ENCODE measurements at places on chromosomes 16 and 17. TPM values are rescaled to one million over a fixed set of nuclear protein-coding genes. Genes with fewer than 3 reads are reported as not detected.

HSD3B7 gene
- 1.5 TPM for total RNA-seq

- DNase-seq, result no peak
Observed at GRCh38 chr17:28385037-28385400, 13.5 kb downstream of the SARM1 start.

EPX gene
- not detected for total RNA-seq

CHD9NB gene
- 0.12 TPM for total RNA-seq

GRCh38 chr17:29608986-29609385 is 13.7 kb downstream of the CORO6 start:
- no peak for DNase-seq

DNA sequence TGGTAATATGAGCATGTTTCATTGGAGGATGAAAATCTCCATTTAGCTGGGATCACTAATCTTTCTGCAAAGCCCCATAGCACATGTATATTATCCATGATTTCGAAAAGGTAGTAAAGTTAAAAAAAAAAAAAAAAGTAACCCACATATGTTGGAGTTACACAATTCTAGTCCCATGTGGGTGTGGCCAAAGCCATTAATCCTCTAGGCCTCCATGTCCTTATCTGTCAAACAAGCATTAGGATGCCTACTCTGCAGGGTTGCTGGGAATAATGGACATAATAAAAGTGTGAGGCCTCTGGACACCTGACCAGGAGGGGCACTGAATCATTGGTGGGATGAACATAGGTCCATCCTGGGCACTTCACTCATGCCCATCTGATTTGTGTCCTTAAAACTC is 29.2 kb upstream of the VAT1L start:
- no peak for DNase-seq

DNA sequence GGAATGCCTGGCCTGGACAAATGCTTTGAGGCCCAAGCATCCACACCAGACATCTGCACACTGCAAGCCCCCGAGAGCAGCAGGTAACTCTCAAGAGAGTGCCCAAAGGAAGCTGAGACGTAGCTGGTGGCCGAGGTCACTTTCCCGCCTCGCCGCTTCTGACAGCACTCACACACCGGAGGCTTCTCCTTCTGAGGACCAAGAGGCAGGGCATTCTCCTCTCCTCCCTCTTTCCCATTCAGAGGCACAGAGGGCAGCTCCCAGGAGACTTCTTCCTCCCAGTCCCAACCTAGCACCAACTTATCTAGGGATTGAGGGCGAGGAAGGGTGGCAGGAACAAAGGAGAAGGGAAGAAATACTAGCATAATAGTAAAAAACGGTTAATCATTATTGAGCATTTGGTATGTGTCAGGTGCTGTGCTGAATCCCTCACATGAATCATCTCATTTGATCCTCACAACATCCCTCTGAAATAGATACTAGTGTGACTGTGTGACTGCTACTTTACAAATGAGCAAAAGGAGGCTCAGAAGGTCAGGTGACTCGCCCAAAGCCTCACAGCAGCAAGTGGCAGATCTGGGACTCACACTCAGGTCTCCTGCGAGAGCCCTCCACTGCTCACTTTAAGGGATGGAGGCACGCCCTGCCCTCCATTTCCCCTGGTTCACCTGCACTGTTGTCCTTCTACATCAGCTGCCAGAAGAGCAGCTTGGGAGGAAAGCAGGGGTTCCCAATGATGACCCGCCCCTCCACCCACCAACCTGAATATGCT is 41.8 kb downstream of the MYO18A start:
- peak; percentile 65 for DNase-seq

- no peak for DNase-seq
Observed at GRCh38 chr16:11140466-11140865, 115.5 kb downstream of the SOCS1 start.

DNA sequence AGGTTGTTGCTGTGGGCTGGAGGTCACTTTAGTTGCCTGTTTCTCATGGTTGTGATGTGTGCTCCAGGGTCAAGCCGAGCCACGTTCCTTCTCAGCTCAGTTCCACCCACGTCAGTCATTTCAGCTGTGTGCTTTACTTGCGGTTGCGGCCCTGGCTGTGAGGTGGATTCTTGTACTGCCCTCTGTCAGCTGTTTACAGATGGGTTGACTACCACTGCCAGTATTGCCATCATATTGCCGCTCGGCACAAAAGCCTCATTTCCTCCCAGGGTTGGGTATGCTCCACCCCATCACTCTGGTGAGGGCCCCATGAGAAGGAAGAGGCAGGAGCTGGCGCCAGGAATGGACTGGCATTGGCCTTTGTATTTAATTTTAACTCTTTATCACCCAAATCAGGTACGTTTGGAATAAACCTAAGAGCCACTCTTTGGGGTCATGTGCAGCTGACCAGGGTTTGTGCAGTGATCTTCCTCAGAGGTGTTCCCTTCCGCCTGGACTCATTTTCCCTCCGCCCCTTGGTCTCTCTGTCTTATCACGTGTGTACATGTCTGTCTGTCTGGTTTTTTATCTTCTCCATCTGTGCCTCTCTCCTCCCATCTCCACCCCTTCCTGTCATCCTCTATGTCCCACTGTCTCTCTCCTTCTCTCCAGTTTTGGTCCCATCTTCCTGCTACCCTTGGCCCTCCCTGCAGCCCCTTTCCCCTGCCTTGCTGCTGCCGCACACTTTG is 25.0 kb downstream of the METTL22 start:
- no peak for DNase-seq

WFDC1 gene
- total RNA-seq, result not detected

DNA sequence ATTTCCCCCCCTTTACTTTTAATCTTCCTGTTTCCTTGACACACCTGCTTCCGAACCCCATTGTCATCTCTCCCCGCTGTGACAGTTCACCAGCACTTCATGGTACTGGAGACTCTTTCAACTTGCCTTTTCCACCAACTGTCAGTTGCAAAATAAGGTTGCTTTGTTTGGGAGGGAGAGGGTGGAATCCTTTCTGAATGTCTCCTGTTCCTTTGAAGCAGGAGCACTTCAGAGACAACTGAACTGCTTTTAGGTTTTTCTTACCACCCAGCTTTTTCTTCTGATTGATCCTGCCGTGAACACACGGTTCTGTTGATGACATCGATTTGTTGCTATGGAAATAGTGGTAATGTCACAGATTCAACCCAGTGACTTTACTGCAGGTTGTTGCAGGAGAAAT is 42.0 kb downstream of the RPA1 start:
- no peak for DNase-seq

GRCh38 chr17:81020767-81021497 is 14.0 kb upstream of the BAIAP2 start:
- no peak for DNase-seq

DNA sequence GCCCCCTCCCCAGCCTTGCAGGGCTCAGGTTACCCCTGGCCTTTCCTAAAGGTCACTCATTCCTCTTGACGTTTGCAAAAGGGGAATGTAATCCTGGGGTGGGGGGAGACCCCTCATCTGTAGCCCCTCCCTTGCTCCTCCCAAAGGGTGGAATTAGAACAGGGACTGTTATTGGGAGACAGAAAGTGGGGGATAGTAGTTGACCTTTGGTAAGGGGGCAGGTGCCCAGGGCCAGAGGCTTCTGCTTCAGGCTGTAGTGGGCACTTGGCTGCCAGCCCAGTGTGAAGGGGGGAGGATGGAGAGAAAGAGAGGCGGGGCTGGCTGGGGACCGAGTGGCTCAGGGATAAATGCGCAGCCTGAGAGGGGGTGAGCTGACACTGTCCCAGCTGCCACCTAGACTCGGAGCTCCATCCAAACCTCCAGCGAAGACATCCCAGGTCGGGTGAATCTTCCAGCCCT is at the start of gene ENO3:
Gene ENO3 (plus strand): TSS at position 374 of the 459 bp plus-strand sequence. CDS start 711 bp downstream, outside the sequence.
- DNase-seq, result no peak
